ENCODE measurements at places on chromosomes 5 and 9.

- no peak for DNase-seq
Observed at GRCh38 chr5:81020478-81021167, 60.5 kb downstream of the RASGRF2 start.

GRCh38 chr5:66620711-66621110, 24.5 kb downstream of the MAST4 start:
- no peak for DNase-seq

- DNase-seq, result no peak
Observed at GRCh38 chr5:6907320-6907918, 194.2 kb downstream of the TENT4A start.

DNA sequence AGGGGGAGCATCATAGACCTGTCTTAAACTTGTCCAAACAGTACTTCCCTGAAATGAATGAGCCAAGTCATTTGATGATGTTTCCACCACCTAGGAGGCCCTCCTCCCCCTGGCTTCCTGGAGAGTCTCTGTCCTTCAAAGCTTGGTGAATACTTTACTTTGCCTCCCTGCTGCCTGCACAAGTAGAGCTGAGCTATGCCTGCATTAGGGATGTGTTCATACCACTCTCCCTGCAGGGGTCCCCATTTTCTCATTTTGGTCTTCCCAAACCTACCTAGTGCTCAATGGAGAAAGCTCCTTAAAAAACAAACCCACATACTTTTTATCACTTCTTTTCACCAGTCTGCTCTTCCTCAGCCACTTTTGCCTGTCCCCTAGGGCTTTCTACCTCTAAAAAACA, 7.7 kb downstream of the CCNI2 start:
- peak; percentile 52 for DNase-seq

GRCh38 chr5:138664276-138664943, 88.8 kb upstream of the CTNNA1 start:
- peak; percentile 79 for DNase-seq

GRCh38 chr5:132628814-132629213, 29.2 kb upstream of the IL13 start:
- DNase-seq, result no peak

DNA sequence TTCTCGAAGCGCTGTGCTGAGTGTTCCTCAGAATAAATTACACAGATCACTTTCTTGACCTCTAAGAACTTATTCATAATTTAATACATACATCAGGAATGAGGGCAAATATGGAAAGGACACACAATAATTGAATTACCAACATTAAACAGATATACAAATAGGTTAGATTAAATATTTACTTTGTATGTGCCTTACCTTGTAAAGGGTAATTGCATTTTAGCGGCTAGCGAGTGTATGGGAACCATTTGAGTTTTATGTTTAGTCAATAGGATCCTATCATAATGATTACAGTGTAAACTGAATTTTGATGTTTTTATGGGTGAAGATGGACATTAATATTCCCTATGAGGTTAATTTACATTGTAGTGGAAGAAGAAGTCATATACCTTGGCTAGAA, 1187.1 kb upstream of the WWC1 start:
- no peak for DNase-seq

DNA sequence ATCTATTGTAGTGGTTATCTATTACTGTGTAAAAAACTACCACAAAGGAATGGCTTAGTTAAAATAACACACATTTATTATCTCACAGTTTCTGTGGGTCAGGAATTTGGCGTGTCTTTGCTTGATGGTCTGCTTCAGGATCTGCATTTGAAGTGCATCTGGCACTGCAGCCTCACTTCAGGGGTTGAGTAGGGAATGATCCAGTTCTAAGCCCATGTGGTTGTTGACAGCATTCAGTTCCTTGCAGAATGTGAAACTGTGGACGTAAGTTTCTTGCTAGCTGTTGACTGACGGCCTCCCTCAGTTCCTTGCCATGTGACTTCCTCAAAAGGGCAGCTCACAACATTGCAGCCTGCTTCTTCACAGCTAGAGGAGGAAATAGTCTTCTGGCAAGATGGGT, 2.1 kb upstream of the OGN start:
- DNase-seq, result peak; percentile 16

GRCh38 chr5:181261320-181262049, 542 bp upstream of the TRIM52 start:
- DNase-seq, result peak; percentile 68

DNA sequence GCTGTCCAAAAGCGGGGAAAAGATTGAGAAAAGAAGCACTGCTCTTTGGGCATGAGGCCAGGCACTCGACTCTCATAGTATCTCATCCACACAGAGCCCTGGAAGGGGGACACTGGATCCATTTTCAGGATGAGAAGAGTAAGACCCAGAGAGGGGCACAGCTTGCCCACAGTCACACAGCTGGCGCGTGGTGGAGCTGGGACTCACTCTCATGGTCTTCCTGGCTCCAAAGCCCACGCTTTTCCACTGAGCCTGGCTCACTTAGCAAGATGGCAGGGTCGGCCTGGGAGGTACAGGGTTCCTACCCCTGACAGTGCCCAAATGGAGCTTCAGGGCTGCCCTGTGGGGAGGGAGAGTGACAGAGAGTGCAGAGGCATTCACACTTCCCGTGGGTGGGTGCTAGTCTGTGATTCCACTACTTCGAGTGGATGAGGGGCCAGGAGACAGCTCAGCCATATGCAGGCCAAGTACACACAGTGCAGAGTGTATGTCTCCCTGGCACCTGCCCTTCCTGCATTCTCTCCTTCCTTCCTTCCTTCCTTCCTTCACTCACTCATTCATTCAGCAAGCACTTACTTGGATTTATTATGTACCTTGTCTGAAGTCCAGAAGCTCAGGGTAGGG, 18.3 kb upstream of the IGFBPL1 start:
- DNase-seq, result no peak

GRCh38 chr5:10250806-10251276, 761 bp downstream of the CCT5 start:
- DNase-seq, result peak; percentile 27

GRCh38 chr5:151469386-151469785, 22.0 kb downstream of the SLC36A1 start:
- no peak for DNase-seq

DNA sequence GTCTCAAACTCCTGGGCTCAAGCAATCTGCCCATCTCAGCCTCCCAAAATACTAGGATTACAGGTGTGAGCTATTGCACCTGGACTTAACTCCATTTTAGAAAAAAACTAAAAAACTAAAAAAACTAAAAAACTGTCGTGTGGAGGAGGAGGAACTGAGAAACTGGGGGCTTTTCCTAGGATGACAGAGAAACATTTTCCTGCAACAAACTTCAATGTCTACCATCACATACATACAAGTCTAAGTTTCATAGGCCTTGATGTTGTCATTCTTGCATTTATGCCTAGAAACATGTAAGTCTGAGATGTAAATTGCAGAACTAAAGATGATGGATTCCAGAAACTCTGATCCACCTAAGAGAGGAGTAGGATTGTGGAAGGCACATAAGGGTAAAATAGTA, 556.8 kb downstream of the RAB3C start:
- no peak for DNase-seq

DNA sequence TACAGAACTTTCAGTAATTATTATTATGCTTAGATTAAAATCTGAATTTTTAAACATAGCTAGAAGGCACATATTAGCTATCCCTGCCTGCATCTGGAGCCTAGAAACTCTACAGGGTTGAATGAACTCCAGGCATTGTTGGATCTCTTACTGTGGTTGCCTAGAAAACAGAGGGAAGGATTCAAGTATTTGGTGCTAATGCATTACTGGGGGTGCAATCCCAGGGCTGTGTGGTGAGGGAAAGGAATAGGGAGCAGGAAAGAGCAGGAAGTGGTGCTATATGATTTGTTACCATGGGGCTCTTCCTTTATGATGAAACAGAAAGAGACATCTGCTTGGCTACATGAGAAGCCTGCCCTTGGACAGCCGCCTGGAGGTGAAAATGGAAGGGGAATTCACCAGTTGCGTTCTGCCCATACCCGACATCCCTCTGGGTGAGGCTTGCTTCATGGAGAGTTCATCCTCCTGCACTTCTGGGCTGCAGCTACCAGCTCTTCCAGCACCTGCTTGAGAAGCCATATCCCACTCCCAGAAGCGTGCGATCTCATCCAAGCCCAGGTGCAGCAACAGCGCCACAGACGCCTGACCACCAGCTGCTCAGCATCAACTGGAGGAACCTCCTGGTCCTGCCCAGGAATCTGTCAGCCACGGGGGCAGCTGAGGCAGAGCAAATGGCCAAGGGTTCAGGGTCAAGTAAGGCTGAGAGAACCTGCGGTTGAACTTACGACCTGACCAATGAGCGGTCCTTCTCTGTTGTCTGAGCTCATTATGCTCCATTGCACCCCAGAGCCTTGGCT, 362.8 kb downstream of the SEMA5A start:
- DNase-seq, result no peak

- no peak for DNase-seq
Observed at GRCh38 chr5:143659599-143660238, 152.2 kb upstream of the HMHB1 start.

- DNase-seq, result no peak
Observed at GRCh38 chr5:85549229-85549628, 1068.5 kb upstream of the COX7C start.

Data from fibroblast of villous mesenchyme (primary cell).